ENCODE measurements at places on chromosomes 1 and 21.
A peak's percentile ranks its signal among the peaks of the same experiment; 100 is the strongest.

DNA sequence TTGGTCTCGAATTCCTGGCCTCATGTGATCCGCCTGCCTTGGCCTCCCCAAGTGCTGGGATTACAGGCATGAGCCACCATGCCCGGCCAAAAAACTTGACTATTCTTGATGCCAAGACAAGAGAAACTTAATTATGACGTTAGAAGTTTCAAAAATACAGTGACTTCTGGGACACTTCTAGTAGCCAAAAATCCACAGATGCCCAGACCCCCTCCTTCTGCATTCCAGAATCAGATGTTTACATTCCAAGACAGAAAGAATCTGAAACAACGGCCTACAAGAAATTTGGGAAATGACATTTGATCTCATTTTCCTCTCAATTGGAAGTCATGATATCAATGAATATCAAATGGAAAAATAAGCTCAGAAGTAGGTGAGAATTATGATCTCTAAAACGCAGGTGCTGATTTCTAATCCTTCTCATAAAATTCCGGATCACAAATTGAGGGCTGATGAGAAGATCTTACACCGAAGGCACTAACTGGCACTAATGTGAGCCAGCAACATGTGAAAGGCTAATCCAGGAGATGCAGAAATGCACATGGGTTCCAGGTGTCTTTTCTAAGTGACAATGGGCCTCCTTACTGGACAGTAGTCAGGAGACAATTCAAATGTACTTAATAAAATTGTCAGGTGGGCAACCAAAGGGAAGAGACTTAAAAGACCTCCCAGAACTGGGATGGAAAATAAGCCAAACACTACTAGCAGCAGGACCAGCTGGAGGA lies 5.5 kb downstream of the RAB29 start:
- no peak for DNase-seq

DNA sequence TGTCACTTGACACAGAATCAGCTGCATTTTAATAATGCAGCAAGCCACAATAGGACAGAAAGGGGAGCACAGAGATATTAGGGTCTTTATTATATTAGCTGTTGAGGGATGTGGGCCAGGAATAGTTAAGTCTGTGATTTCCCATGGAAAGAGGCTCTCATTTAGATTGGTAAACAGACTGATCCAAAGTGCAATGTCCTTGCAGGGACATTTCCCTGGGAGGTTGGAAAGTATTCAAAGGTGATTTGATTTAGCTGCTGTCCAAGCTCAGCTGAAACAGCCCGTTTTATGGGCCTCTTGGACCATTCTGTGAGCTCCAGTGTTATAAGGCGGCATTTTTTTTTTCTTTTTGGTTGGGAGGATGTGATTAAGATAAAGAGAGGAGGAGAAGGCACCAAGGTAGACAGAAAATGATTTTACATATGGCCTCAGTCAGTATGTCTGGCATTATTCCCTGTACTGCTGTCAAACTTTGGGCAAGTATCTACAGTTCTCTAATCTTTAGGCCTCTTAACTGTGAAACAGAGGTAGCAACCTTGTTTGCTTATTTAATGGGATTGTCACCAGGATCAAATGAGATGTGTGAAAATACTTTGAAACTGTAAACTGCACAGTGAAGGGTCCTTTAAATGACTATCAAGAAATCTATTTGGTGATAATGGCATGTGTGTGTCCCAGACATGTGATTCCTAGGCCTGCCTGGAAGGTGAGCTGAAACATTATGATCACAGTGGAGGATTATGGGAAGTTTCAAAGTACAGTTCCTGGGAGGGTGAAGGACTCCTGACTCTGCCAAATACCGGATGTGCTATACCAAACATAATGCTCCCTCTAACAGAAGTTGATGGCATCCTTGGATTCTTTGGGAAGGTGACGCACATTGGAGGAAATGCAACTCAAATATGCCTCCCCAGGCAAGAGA lies 62.2 kb downstream of the NOS1AP start:
- DNase-seq, result peak; percentile 27

- DNase-seq, result peak; percentile 63
These were observed 221.6 kb upstream of the VAMP3 start for GRCh38 chr1:7549277-7550161.

DNA sequence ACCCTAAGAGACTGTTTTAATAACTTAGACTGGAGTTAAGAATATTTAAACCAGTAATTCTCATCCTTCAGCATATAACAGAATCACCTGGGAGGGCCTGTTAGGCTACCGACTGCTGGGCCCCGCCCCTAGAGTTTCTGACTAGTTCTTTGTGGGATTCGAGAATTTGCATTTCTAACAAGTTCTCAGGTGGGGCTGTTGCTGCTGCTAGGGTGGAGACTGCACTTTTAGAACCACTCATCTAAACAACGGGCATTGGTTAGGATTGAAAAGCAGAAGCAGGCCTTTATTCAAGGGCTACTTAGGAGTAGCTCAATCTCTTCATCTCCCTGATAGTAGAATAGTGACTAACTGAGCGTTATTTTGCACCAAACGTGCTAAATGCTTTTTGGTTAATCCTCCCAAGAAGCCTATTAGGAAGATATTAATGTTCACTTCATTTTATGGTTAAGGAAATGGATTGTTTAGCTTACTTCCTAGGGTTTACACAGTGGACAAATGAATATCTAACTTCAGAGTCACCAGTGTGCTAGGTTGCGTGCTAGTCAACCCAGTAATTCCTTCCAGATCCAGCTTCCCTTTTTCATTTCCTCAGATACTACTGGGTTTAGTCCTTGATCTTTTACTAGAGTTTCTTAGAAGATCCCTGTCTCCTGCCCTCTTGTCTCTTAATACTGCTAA lies 31.1 kb upstream of the UAP1 start:
- DNase-seq, result no peak

DNA sequence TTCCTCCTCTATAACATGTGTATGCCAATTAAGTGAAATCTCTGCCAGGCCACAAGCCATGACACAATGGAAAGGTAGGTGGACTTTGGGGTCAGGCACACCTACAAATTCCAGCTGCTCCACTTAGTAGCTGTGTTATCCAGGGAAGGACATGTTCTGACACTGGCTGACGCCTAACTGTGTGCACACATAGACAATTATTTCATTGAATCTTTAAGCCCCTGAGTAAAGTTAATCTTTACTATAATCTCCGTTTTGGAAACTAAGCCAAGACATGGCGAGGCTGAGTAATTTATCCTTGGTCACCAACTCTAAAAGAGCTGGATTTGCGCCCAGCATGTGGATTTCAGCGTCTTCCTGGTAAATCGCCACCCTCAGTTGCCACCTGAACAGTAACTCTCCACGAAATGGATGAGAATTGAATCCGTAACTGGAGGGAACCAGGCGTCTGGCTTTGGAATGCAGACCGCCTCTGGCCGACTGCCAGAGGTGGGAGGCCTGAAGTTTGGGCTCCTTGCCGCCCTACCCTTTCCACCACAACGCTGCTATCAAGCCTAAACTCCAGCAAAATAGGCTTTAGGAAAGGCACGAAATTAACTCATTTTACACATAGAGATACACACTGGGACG lies 888 bp upstream of the SNRPE start:
- DNase-seq, result peak; percentile 69

GRCh38 chr1:77399250-77400086 lies 117.6 kb downstream of the AK5 start:
- peak; percentile 84 for DNase-seq

DNA sequence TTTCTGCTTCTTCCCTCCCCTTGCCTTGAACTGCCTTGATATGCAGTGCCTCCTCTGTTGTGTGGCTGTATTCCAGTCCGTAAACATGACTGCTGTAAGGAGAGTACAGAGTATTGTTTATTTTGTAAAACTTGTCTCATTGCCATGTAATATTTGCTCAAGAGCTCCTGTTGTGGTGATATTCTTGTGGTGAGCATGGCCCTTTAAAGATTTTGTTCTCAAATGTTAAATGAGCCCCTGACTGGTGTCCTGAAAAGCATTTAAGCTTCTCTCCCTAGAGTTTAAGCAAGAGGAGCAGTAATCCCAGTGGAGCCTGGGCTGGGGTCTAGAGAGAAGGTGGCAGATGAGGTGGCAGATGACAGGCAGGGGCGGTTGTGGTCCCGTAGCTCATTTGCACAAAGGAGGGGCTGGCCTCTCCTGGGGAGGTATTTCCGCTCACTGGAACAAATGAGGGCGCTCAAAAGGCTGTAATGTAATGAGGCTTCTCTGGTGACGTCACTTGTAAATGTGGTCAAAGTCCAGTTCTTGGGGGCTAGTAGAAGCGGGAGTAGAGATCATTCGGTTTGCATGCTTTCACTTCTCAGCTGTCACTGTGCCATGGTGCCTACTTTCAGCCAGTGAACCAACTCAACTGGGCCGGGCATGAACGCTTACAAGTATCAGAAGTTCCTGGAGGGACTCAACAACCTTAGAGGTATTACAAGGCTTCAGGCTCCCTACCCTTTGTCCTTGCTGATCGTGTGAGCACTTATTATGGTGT lies 46.0 kb upstream of the MACF1 start:
- peak; percentile 64 for DNase-seq

Data from NCI-H69 (cell line).